ENCODE measurements at places on chromosomes 2 and 18.
A peak's percentile ranks its signal among the peaks of the same experiment; 100 is the strongest.

DNA sequence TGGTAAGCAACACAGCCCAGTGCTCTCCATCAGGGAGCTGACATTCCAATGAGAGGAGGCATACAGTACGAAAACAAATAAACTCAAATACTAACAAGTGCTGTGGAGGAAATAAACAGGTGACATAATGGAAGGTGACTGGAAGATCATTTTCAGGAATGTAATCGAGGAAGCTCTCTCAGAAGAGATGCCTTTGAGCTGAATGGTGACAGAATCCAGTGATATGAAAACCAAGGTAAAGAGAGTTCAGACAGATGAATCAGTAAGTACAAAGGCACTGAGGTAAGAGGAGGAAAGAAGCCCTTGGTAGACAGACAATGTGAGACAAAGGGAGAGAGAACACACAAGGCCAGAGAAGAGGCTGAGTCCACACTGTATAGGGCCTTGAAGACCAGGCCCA lies 252.1 kb downstream of the LRATD1 start:
- no peak for ATAC-seq

GRCh38 chr2:167345559-167345958 lies 457.3 kb downstream of the XIRP2 start:
- no peak for ATAC-seq

DNA sequence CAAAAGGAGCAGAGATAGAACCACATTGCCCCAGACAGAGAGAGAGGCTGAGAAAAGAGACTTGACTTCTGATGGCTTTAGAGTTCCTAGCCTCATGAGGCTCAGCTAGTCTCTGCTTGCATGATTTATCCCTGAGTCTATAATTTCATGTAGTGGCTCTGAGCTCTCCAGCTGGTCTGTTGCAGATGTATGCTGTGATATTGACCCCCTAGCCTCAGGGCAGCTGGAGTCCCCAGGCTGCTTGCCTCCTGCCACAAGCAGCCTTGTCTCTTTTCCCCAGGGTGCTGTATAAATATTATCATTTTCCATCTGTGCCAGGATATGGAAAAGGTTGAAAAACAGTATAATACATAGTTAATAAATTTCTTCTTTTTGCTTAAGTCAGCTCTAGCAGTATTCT lies 467.6 kb upstream of the CWC22 start:
- no peak for ATAC-seq

- ATAC-seq = no peak
Measured at GRCh38 chr18:22914633-22915032, 18.5 kb upstream of the RBBP8 start.

DNA sequence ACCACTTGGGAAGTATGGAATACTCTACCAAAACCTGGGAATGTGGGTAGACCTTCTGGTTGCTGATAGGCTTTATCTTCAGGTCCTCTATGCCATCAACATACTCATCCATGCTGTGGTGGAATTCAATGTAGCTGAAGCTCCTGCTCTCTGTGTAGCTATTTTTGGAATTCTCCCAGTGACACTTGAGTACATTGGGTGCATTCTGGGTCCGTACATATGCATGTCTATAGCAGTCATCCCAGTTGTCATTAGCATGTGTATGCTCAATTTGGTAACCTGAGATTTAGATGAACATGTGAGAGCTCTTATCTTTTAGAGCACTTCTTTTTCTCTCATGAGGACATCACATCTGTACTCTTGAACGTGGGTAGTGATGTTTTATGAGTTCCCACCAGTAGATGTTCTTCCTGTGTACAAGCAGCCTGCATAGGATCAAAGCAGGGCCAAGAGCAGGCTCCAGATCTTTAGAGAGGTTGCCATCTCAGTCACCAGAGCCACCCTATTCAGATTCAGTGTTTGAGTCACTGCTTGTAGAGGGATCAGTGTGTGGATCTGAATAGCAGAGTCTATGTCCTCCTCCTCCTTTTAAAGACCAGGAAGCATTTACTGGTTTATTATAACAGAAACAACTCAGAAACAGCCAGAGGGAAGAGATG lies 65.9 kb downstream of the MGAT5 start:
- ATAC-seq = no peak

DNA sequence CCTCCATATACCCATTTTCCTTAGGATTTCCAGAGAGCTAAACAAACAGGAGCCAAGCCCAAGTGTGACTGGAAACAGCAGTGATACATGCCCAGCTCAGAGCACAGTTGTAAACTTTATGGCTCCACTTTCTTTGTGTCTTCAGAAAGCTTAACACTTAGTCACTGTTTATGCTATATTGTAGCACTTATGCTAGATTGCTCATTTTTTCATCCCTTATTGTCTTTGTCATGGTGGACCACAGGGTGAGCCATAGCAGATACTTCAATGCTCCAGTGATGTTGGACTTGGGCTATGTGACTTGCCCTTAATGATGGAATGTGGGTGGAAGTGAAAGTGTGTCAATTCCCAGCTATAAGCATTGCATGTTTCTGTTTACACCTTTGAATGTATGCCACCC lies 401.6 kb downstream of the METTL4 start:
- ATAC-seq = no peak

GRCh38 chr18:48540251-48541025 lies 1.6 kb downstream of the CTIF start:
- ATAC-seq = peak; percentile 53

GRCh38 chr2:46461709-46462171 lies 17.6 kb upstream of the TMEM247 start:
- ATAC-seq = peak; percentile 35

DNA sequence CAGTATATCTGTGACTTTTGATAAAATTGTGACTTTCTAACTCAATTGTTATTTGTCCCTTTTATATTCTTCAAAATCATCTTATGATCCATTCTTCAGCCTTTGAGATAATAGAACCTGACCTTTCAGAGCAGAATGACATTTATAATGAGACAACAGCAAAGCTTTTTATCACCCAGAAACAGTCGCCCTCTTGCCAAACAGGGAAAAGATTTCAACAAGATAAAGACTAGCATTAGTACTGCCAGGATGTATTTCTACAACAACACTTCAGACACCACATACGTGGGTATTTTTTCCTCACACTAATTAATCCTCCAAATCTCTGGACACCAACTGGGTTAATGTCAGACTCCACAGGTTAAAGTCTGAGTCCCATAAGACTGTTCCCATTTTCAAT lies 249.0 kb downstream of the ZNF804A start:
- ATAC-seq = no peak

DNA sequence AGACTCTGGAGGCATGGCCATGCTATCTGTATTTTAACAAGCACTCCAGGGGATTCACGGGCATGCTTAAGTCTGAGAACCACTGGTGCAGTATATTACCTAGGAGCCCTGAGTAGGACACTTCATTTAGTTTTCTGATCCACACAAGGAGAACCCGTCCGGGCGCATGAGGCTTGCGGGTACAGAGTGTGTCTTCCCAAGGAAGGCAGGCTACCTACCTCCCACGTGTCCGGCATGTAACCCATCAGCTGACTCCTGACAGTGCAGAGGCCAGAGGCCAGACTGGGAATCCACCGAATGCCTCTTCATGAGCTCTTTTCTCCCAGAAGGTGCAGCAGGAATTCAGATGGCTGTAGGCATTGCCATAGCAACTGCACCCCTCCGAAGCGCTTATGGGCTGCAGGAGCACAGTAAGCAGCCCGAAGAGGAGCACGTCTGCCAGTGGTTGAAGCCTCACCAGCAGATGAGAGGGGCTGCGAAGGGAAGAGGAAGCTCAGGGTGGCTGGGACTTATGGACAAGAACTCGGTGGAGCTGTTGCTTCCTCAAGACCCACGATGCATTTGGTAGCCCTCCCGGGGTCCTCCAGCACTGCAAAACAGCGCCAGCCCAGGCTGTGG lies 33.8 kb upstream of the DNMT3A start:
- ATAC-seq = no peak
